ENCODE measurements at places on chromosomes 5 and 9.

- DNase-seq, result no peak
These were observed 36.2 kb downstream of the TNFSF8 start for GRCh38 chr9:114894206-114894605.

DNA sequence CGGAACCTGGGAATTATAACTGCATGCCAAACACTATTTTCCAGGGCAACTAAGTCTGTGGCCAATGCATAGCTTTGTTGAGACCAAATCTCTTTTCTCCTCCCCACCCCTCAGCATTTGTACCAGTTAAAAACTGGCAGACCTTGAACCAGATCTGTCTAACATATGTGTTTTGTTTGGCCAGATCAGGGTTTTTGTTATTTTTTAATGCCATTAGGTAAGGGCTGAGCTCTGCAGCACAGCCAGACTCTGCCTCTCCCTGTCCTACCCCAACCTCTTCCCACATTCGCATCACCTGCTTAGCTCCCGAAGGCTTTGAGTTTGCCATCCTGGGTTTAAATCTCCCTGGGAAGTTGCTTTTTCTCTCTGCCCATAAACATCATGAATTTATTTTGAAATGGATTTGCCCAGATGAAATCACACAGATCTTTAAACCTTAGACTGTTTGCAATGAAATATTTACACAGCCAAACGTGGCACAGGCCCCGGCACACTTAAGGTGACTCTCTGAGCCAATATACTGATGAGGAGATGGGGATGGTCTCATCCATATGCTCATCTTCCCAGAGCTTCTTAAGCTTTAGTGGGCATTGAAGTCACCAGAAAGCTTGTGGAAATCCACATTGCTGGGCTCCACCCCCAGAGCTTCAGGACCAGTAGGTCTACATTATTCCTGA lies 54.0 kb upstream of the ALDH1B1 start:
- DNase-seq, result no peak

DNA sequence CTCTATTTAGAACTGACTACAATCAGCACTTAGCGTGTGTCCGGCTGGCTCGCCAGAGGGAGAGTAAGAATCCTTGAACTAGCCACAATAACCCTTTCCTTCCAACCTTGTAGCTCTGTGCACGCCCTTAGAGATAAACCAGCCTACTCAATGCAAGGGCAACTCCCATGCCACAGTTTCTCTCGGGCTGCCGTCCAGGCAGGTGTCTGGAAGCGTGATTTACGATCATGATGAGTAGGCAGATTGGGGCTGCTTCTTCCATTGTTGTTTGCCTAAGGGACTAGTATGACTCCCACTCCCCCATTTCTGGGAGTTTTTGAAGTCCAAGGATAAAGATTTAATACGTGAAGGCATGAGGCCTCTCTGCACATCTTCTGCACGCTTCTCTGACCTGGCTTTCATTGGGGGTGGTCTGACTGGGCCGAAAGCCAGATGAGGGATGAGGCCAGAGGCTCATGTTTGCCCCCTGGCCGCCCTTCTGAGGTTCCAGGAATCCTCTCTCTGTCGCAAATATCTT lies 134.0 kb upstream of the MYO10 start:
- no peak for DNase-seq

DNA sequence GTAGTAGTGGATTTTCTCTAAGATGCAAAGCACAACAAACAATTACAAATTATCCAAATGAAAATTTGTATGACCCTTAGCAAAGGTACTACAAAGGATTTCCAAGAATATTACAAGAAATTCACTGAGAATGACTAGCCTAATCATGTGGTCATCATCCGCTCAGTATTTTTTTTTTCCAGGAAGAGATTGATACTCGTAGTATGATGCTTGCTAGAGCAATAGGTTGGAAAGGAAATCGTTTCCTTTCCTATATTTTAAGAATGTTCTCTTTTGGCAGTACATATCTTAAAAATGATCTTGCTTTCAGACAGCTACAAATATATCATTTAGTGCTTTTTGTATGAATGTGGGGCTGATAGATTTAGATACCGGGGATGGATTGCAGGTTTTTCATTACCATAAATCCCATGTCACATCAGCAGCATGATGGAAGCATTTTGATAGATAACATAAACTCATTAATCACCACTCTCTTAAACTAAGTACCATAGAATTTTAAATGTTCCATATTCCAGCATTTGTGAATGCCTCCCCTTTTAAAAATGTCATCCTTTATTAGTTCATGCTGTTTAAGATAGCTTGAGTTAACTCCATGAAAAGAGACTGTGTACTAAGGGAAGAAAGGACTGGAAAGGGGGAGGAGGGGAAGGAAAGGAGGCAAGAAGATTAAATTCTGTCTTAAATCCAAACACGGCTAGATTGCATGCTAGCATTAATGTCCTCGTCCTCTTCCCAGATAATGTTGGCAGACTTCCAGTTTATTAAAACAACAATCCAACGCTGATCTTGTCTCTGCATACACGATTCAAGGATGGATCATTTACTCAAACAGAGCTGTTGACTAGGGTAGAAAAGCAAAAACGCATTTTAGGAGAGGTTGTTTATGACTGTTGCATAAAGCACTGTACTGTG lies 311.7 kb upstream of the ZNF608 start:
- DNase-seq, result no peak

DNA sequence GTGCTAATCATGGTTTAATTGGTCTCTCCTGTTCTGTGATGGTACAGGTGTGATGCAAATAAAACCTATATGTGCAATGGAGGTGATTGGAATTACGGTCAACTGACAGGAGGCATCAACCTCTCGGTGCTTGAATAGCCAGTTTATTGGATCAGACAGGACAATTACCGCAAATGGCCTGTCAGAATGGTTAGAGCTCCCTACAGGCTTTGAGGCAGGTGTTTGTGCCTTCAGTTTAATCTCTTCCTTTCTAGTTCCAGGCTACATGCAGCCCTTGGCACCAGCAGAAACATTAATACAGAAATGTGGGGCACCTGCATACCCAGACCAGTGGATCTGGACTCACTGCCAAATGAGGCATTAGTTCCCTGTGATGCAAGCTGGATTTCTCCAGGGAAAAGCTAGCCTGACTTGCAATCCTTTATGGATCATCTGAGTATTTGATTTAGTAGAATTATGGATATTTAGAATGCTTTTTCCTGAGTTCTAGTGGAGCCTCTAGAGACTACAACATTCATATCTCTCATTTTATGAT lies 128.6 kb downstream of the MAT2B start:
- DNase-seq, result no peak

GRCh38 chr5:147913786-147914185 lies 7.4 kb upstream of the C5orf46 start:
- DNase-seq, result no peak

DNA sequence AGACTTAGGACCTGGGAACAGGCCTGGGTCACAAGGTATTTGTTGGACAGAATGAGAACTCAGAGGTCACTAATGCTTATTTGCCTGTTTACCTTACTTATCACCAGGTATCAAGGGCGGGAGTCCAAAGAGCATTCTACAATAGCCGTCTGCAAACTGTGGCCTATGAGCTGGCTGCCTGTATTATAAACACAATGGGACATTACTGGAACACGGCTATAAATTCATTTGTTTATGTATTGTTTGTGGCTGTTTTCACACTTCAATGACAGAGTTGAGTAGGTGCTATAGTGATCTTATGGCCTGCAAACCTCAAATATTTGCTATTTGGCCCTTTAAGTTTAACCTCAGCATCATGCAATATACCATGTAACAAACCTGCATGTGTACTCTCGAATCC lies 76.6 kb upstream of the ASTN2 start:
- DNase-seq, result no peak

DNA sequence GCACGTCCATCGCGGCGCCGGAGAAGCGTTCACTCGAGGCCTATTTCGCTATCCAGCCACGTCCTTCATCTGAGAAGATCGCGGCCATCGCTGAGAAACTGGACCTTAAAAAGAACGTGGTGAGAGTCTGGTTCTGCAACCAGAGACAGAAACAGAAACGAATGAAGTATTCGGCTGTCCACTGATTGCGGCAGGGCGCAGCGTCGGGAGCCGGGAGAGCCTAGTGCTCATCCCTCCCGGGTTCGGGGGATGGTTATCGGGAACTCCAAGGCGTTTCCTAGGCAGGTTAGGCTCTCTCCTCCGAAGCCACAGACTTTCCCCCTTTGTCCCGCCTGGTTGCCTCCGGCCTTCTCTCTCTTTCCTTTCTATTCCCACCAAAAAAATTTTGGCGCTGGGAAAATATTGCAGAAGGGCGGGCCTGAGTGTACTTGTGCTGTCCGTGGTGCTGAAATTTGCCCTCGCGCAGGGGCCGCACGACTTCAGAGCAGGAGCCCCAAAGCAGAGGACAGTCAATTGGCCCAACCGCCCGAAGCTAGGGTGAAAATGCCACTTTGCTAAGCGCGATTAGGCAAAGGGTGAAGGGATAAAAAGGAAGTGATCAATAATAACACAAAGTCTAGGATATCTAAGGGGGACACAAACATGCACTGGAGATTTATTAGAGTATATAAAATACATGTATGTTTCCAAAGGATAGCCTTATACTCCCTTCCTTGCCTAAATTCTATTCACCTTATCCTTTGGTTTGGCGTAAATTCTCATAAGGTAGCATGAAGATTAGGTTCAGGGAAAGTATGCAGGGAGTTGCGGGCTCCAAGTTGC lies 1.8 kb downstream of the POU4F3 start:
- peak; percentile 13 for DNase-seq

- DNase-seq, result no peak
These were observed 198.6 kb downstream of the TRIO start for GRCh38 chr5:14341571-14342230.

DNA sequence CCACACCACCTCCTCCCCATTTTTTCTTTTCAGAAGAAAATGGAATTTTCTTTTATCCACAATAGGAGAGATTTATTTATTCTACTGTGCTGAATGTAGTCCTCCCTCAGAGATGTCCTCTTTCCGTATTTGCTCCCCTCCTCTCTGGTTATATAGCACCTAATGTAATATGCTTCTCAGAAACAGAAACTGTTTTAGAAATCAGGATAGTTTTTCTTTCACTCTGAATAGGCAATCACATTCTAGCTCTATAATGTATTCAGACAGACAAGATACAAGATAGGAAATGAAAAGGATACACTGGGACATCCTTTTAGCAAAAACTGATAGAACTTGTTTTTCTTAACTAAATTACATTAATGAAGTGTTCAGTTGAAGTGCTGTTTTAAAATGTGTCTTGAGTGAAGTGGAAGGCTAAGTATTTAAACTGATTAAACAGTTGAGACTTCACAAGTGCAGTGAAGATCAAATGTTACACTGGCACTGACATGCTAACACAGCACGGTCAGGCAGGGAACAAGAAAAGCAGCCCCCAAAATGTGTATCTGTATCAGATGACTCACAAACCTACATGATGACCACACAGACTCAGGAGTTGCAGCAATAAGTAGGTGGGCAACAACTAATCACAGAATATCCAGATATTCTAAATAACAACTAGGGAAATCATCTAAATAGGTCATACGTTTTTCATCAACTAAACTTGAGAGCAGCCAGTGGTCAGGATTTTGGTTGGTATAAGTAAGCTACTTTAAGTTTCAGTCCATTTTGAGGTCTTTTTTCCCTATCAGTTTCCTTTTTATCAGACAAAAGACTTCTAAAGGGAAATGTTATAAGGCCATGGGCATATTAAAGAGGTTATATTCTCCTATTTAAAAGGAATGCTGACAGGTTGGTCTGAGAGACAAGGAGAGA lies 260.4 kb downstream of the MLLT3 start:
- DNase-seq, result no peak

GRCh38 chr9:95103871-95104580 lies 213.5 kb downstream of the FANCC start:
- DNase-seq, result no peak

GRCh38 chr5:91302305-91302704 lies 80.8 kb downstream of the ARRDC3 start:
- no peak for DNase-seq

GRCh38 chr5:136053336-136054141 lies 24.8 kb downstream of the TGFBI start:
- DNase-seq, result no peak

DNA sequence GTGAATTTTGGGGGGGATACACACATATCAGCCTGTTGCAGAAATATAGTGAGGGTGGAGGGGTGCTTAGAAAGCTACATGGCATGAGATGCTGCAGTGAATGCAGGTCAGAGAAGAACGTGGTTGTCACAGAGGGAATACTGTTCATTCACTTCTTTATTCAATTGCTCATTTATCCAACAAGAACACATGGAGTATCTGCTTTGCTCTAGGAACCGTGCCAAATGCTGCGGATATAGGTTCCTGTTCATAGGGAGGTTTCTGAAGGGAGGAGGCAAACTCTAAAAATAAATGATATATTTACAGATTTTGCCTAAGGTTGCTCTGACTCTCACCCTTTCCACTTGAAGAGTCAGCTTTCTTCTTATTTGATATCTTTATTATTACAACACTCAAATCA lies 444.3 kb upstream of the CLINT1 start:
- no peak for DNase-seq

DNA sequence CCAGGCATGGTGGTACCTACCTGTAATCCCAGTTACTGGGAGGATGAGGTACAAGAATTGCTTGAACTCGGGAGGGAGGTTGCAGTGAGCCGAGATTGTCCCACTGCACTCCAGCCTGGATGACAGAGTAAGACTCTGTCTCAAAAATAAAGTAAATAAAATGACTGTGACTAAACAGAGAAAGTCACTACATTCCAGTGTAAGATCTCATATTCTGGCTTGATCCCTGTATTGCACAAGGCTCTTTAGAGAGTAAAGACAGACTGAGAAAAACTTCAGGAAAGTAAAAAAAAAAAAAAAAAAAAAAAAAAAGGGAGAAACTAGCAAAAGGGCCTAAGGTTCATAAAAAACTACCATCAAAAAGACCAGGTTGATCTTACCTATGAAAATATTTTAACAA lies 106.6 kb upstream of the PJA2 start:
- DNase-seq, result no peak

DNA sequence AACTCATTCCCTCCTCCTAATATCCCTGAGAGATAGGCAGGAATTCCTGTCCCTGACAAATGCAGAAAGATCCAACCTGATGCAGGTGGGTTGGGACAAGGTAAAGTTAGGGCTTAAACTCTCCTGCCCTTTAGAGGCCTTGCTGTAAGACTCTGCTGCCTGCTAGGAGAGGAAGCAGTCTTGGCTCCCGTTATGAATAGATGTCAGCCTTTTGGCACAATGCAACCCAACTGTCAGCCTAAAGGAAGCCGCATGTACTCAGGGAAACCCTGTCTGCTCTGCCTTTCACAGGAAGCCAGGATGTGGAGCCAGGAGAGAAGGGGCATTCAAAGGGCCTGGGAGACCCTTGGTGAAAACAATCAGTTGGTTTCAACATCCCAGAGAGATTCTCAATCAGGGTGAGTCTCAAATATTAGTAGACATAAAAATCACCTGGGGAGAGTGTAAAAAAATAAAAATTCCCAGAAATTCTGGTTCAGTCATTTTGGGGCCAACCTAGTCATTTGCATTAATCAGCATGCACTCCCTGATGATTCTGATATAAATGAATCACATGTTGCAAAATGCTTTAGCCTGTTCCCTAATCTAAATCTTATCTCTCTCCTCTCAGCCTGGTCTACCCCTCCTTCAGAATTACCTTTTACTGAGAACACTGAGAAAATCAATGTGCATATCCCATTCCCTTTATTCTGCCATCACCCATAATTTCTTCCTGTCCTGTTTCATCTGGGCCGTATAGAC lies 136.2 kb upstream of the TRIM32 start:
- no peak for DNase-seq

Data from activated T-helper 1 cell treated with anti-CD3 and anti-CD28 coated beads, Interleukin-12 subunit alpha, Interleukin-12 subunit beta, Interleukin-2, Interleukin-4 antibody, amounts not matched to agents 30 ng/mL and 10 ng/mL and 1 ng/mL, durations not matched to agents 14 hours and 24 hours and 36 hours (primary cell).